ENCODE measurements at places on chromosomes 16 and 17.

DNA sequence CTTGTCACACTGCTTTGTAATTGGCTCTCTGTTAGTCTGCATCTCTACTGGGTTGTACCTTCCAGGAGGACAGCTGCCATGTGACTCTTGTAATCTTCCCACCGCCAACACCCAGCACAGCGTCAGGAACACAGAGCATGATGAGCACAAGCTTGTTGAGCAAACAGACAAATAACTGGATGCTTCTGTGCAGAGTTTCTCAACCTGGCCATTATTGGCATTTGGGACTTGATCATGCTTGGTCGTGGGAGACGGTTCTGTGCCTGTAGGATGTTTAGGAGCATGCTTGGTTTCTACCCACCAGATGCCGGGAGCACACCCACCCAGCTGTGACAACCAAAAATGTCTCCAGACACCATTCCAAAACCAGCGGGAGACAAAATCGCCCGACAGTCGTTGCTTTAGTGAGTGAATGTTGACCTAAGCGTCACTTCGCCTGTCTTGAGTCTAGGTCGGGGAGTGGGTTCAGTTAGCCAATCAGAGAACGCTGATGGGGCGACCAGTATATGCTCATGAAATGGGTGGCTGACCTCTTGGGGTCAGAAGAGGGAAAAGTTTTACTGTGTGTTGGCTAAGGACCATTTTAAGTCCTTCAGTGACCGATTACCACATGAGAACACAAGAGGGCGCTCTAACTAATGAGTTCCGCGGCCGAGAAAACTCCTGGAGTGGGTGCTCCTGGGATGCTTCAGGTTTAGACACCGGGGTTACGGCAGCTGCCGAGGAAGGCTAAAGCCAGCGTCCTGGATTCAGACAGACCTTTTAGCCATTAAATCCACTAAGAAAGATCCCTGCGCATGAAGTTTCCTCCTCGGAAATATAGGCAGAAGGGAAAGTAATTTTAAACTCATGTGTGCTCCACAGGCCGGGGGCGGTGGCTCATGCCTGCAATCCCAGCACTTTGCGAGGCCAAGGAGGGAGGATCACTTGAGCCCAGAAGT lies 57.8 kb upstream of the TEX2 start:
- peak; percentile 74 for DNase-seq

DNA sequence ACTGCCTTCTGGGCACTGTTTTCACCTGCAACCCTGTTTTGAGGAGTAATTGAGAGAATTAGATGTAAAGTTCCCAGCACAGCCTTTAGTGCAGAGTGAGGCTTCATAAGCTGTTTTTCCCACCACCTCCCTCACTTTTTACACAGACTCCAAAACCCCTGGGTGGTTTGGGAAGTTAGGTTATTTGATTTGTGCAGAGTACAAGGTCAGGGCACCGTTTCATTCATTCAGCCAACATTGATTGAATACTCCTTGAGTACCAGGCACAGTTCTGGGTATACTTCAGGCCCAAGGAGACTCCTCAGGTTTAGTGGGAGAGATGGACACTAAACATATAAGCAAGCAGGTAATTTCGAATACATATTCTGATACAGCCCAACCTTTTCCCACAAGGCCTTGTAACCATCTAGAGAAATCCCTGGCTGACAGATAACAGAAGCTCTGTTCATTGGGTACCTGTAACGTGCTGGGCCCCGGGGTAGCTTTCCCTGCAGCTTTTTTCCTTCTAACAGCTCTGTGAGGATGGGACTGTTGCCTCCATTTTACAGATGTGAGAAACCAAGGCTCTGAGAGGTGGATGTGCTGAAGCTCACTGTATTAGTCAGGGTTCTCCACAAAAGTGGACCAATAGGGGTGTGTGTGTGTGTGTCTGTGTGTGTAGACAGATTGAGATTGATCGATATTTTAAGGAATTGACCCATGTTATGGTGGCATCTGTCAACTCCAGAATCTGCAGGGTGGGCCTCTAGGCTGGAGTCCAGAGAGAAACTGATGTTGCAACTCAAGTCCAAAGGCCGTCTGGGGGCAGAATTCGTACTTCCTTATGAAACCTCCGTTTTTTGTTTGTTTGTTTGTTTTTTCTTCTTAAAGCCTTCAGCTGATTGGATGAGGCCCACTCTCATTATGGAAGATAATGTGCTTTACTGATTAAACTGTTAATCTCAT lies 234.7 kb downstream of the SNX29 start:
- DNase-seq, result no peak

GRCh38 chr17:81237591-81238489 lies 1.0 kb downstream of the TEPSIN start:
- no peak for DNase-seq

- no peak for DNase-seq
Measured at GRCh38 chr16:67661101-67661761, 471 bp downstream of the PARD6A start.

GRCh38 chr17:62862251-62862650 lies 54.1 kb upstream of the MARCHF10 start:
- no peak for DNase-seq

DNA sequence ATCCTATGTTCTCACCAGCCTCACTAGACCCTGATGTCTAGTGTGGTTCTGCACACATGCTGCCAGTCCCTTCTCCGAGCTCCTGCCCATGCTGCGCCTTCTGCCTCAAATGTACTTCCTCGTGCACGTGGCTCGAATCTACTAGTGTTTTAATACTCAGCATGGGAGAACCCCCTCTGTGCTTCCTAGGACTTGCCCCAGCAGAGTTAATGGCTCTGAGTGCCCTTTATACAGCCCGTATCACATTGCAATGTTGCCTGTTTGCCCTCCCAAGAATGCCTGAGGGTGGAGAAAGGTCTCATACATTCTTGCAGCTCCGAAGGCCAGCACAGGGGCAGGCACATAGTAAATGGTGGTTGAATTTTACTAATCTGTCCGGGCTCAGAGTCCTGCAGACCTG lies 190.8 kb upstream of the NLRP1 start:
- DNase-seq, result no peak

- DNase-seq, result no peak
Measured at GRCh38 chr17:49986396-49987289, 8.4 kb downstream of the DLX3 start.
